ENCODE measurements at places on chromosomes 2 and 18. TPM values are rescaled to one million over a fixed set of nuclear protein-coding genes. Genes with fewer than 3 reads are reported as not detected.

- peak; percentile 96 for DNase-seq
Observed at GRCh38 chr2:99180755-99181623, at the start of the genes MITD1 and MRPL30. Gene MITD1, minus strand, starts transcription at chr2:99181058. Its CDS starts 77 bp downstream, at chr2:99180981. Gene MRPL30, plus strand, starts transcription at chr2:99181184. Its CDS starts 5,020 bp downstream, at chr2:99186204.

The SAG gene
- total RNA-seq = not detected

The CYP1B1 gene
- total RNA-seq = 92.7 TPM

DNA sequence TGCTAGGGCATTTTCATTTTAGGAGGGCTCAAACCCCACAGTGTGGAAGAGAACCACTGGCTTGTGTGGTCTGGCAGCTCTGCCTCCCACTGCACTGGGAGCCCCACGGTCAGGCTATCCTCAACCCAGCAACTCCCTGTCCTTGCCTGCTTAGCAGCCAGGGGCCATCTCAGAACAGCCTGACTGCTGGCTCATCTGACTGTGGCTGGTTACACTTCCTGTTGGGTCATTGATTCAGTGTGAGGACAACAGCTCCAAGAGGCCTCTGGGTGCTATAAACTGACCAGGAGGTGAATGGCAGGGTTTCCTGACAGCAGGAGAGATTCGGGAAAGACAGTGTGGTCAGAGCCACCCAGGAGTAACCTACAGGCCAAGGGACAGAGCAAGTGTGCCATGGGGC, 40.1 kb downstream of the AMER3 start:
- no peak for DNase-seq

- no peak for DNase-seq
Observed at GRCh38 chr2:61510674-61511671, 27.2 kb downstream of the XPO1 start.

The PDE1A gene
- 9.6 TPM for total RNA-seq

DNA sequence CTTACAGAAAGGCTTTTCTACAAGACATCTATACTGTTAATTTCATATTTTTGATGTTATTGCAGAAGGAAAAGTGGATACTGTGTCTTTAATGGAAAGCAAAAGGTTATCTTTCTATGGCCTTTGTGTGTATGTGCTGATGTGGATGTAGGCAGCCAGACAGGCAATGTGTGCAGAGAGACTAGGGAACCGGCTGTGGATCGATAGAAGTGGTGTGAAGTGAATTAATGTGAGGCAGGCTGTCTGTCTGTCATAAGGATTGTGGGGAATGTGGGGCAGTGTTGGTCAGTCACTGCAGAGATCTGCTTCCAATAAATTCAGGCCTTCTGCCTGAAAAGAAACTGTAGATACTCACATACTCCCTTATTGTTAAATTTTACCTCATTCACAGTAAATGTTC, 156.7 kb downstream of the WDR7 start:
- DNase-seq = no peak

DNA sequence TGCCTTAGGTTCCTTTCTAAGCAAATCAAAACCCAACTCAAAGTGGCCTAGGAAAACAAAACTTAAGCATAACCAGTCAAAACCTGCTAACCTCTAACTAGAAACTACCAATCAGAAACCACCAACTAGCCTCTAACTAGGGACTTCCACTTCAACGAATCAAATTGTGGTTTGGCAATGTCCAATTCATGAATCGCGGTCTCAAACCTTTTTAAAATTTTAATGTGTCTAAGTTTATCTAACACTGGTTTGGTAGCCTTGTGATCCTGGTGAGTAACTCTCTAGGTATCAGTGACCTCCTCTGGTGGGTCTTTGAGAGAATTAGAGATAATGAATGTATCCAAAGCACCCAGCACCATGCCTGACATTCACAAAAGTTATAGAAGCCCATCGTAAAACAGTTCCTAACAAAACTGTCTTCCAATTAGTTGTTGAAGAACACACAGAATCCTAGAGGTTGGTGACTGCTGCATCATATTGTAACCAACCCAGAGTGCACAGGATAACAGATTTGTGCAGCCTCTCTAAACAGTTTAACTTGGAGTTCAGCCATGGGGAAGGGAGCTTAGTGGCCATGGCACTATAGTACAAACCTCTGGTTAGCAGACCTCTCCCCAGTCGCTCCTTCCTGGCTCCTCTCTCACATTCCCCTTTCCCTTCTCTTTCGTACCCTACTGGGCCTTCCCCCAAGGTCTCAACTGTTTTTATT, 45.2 kb upstream of the B3GNT2 start:
- no peak for DNase-seq

- no peak for DNase-seq
Observed at GRCh38 chr2:66700677-66701066, 265.7 kb downstream of the MEIS1 start.

All from cardiac septum (tissue), 1 donor.